NCI-H510A (cell line): ENCODE measurements at places on chromosomes 11 and 22.

DNA sequence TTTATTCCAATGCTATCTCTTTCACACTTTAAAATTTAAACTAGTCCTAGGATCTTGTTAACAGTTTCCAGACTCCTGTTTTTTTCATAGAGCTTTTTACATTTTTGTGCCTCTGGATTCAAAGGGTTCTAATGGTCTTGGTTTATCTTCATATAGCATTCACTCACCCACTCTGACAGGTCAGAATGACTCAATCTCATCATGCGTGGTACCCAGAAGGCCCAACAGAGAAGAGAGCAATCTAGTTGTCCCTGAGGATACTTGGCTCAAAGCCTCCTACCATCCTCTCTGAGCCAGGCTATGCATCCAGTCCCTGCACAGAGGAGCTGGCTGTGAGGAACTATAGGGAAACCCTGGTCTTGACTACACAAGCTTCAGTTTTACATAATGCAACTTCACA lies 27.5 kb downstream of the MAML2 start:
- DNase-seq: no peak

- DNase-seq: no peak
These were observed 59.2 kb downstream of the SPON1 start for GRCh38 chr11:14021738-14022137.

GRCh38 chr11:33449798-33450197 lies 192.6 kb downstream of the HIPK3 start:
- no peak for DNase-seq

GRCh38 chr11:31805037-31805628 lies 6.0 kb downstream of the PAX6 start:
- DNase-seq: no peak

GRCh38 chr22:49418341-49418894 lies 409.3 kb downstream of the BRD1 start:
- peak; percentile 52 for DNase-seq

DNA sequence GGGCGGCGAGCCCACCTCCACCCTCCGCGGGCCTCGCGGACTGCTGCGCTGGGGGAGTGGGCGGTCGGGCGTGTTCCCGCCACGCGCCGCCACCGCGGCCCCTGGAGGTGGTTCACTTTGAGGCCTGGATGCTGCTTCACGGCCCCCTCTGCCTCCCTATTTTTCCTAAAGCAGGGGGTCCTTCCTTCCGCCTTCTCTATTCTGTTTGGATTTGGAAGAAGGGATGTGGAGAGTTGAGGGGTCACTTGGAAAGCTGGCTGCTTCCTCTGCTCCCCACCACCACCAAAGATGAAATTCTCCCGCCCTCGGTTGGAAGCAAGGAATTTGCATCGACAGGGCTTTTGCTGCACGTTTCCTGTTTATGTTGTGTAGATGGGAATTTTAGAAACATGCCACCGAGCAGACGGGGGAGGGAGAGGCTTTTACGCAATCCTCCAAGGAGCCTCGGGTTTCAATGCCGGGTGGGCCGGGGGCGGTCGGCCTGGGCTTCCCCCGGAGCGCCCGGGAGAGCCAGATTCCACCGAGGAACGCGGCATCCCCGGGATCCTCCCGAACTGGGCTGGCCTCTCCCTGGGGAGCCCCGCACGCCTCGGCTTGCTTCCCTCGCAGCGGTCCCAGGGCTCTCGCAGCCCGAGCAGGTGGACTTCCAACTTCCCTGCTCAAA lies 403 bp upstream of the SBF2 start:
- DNase-seq: no peak

- no peak for DNase-seq
These were observed 21.0 kb upstream of the GDPD4 start for GRCh38 chr11:77322506-77322905.

DNA sequence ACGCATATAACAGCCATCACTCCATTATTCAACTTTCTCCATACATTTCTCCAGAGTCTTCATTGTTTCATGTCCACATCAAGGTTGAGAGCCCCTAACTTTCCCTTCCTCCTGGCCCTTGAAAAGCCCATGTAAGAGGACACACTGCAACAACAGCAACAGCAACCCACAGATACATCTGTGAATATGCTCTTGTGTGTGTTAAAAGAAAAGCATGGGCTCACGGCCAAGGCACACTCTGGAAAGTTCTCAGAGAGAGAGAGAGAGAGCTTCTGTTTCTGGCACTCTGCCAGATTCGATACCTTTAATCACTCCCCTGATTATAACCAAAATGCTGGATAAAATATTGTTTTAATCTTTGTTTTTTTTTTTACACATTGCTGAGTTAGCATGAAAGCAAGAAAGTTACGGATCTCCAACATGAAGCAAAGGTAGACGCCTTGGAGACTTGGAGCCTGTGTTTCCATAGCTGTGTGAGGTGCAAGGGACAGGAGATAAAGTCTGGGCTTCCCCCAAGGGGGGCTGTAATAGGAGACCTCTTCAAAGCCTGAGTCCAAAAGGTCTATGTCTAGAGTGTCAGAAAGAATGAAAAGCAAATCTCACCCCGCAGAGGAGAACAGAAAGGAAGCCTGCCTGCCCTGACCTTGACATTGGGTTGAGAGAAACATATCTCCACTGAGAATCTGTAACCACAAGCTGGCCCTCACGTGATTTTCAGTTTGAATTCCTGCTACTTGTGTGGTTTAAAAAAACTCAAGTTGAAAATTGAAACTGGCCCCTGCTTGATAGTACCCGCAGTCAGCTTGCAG lies 33.7 kb upstream of the MPPED1 start:
- no peak for DNase-seq

- DNase-seq: peak; percentile 57
These were observed 366.7 kb upstream of the NARS2 start for GRCh38 chr11:78941226-78941851.

DNA sequence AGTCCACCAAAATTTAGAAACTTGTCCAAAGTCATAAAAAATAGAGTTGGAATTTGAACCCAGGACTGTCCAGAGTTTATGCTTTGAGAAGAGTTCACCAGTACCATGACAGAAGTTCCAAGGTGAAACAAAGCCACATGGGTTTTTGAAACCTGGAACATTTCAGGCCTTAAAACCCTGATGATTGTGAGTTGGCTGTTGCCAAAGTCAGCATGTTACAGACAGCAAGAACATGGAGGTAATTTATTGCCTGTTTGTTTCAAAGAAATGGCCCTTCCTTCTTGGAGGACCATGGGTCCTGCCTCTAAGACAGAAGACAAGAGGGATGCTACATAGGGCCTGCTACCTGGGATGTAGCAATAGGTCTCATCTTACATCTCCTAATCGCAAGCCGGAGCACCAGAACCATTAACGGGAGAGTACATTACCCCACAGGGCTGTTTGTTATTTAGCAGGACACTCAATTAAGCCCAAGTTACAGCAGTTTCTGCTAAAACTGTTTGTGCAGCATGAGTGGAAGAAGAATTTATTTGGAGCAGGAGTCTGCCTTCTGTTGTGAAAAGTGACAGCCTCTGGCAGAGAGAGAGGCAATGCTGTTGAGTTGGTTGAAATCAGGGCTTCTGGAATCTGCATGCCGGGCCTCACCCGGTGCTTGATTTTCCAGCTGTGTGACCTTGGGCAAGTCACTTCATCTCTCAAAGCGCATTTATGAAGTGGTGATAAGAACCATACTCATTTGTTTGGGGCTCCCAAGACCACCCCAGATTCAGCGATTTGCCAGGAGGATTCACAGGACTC lies 136.2 kb downstream of the LDLRAD3 start:
- DNase-seq: no peak

GRCh38 chr11:102436561-102436960 lies 16.0 kb downstream of the TMEM123 start:
- DNase-seq: no peak

DNA sequence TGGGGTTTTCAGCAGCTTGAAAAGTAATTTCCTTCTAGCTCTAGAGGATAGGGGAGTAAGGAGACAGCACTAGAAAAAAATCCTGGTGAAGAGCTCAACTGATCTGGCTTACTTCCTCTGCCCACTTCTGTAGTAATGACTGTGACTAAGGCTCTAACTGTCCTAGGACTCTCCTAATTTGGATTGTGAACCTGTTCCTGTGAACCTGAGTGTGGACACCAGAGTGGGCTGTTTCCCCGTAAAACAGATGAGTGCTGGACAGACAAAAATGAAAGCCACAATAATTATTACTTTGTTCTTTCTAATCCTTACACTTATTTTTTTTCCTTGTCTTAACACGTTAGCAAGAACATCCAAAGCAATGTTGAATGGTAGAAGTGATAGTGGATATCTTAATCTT lies 154.1 kb downstream of the AASDHPPT start:
- no peak for DNase-seq

GRCh38 chr11:133354069-133354468 lies 178.2 kb downstream of the OPCML start:
- no peak for DNase-seq

DNA sequence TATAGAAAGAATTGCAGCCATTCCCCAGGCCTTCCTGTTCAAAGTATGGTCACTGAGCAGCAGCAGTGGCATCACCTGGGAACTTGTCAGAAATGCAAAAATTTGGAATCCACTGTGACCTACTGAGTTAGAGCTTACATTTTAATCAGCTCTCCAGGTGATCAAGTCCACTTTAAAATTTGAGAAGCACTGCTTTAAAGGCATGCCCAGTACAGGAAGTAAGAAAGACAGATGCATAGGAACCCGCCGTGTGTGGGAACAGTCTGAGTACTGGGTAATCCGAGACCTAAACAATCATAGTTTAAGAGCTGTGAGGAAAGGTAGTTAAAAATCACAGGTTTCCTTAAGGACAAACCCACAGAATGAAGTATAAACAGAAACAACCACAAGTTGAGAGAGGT lies 462.4 kb downstream of the RAB38 start:
- DNase-seq: no peak

DNA sequence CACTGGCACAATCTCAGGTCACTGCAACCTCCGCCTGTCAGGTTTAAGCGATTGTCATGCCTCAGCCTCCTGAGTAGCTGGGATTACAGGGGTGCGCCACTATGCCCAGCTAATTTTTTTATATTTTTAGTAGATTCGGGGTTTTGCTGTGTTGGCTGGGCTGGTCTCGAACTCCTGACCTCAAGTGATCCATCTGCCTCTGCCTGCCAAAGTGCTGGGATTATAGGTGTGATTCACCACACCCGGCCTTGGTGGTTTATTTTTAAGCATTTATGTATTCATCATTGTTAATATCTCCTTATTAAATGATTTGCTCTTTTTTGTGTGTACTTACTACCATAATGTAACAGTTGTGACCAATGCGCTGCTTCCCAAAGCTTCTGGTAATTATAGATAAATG lies 171.7 kb downstream of the DDX10 start:
- no peak for DNase-seq

- DNase-seq: no peak
These were observed 55.9 kb upstream of the BARX2 start for GRCh38 chr11:129319751-129320150.

GRCh38 chr11:125455851-125456250 lies 40.2 kb downstream of the FEZ1 start:
- DNase-seq: no peak

- DNase-seq: no peak
These were observed 4.7 kb downstream of the SHANK2 start for GRCh38 chr11:71247551-71248250.

- no peak for DNase-seq
These were observed 95.1 kb downstream of the CELSR1 start for GRCh38 chr22:46442217-46442853.

- DNase-seq: no peak
These were observed 25.1 kb downstream of the CD6 start for GRCh38 chr11:60996381-60997138.

GRCh38 chr22:26648011-26648497 lies 9.3 kb upstream of the MIAT start:
- peak; percentile 87 for DNase-seq

- DNase-seq: no peak
These were observed 41.3 kb downstream of the TRIM29 start for GRCh38 chr11:120096369-120097191.

- DNase-seq: no peak
These were observed 84.6 kb upstream of the NAV2 start for GRCh38 chr11:19628018-19628417.

DNA sequence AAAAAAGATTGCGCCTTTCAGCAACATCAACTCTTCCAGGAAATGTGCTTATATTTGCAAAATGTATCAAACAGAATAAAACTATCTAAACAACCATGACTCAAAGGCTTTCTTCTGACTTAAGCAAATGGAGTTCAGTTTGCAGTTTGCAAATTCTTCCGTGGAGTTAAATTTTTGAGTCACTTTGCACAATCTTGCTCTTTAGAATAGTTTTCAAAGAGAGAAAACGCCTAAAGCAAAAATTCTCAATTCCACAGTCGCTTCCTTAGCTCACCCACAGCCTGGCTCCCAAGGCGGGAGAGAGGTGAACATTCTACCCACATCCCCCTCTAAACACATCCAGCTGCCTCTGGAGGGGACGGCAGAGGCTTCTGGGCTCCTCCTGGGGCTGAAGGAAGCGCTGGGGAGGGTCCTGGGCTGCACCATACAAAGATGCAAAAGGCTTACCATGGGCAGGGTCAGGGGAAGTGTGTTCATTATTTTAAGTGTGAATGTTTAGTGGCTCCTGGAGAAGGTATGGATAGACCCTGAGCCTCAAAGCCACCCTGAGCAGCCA lies 1487.3 kb downstream of the TBC1D22A start:
- DNase-seq: no peak

DNA sequence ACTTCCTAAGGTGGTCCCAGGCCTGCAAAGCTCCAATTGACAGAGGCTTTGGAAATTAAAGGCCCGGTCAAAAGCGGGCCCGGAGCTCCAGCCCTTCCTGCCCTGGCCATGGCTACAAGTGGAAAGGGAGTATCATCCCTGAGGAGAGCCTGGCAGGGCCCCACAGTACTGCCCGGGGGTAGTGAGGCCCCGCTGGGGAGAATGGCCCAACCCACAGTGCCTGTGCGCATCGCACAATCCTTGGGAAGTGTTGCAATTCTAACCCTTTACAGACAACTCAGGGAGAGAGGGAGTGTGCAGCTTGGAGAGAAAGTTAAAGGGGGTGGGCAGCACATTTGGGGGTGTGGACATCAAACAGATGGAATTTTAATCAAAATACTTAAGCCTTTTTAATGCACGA lies 3.6 kb downstream of the CACNG2 start:
- no peak for DNase-seq

GRCh38 chr11:25900814-25901213 lies 431.1 kb upstream of the ANO3 start:
- DNase-seq: no peak

- DNase-seq: no peak
These were observed 32.0 kb downstream of the TMEM123 start for GRCh38 chr11:102420547-102420946.

GRCh38 chr11:46422588-46422987 lies 31.0 kb upstream of the CHRM4 start:
- no peak for DNase-seq

GRCh38 chr11:72568861-72569260 lies 105.4 kb downstream of the PDE2A start:
- DNase-seq: no peak

DNA sequence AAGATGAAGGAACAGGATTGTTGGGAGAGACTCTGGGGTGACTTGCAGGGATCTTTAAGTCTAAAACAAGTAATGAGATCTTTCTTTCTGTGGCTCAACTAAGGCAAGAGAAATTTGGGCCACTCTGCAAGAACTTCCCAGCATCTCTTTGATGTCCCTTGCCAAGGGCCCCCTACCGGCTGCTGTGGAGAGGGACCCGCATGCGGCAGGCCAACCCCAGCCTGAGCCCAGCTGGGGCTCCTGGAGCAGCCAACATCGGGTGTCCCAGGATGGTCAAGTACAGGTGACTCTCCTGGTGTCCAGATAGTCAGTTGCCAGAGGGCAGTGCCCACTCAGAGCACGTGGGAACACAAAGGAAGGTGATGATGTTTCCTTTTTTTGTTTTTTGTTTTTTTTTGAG lies 363.2 kb downstream of the TBC1D22A start:
- no peak for DNase-seq
